Upper lobe of right lung (tissue), 1 donor: ENCODE measurements at places on chromosomes 1 and 21. TPM values are rescaled to one million over a fixed set of nuclear protein-coding genes. Genes with fewer than 3 reads are reported as not detected.

DNA sequence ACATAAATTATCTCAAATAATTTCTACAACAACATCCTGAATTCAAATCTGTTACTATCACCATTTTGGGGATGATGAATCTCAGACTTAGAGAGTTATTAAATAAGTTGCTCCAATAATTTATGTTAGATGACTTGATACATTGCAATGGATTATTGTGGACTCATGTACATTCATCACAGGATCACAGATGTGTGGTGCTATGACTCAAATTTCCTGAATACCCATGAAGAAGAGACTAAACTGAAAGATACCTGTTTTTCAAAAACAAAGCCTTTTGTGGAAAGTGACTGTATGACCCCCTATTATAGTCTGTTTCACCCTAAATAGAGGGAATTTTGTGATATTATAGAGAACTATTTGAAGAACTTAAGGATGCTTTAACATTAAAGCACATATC is 315.0 kb downstream of the PLA2G4A start:
- H3K36me3 ChIP-seq, result no peaks in the 10 kb centered on the region
- no peaks in the 10 kb centered on the region for H3K4me1 ChIP-seq
- no peak overlapping the region for H3K4me3 ChIP-seq
- H3K27me3 ChIP-seq, result no peaks in the 10 kb centered on the region
- no peak for DNase-seq

DNA sequence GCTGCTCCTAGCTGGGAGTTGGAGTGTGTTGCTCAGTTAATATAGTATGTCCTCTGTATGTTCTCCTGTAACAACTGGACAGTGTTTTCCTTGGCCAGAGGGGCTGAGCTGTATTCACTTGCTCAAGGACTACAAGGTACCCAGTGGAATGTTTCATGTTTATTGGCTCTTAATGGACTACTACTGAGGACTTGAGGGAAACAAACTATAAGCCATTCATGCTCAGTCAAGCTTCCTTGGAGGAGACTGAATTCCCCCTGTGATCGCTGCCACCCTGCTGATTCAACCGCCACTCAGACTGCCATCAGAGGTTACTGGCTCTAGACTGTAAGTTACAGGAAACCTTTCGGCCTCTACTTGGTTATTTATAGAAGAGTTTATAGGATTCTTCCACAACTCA is 166.6 kb downstream of the ZC3H11B start:
- no peak overlapping the region for H3K27ac ChIP-seq
- no peak overlapping the region for H3K4me3 ChIP-seq
- no peaks in the 10 kb centered on the region for H3K27me3 ChIP-seq
- DNase-seq, result no peak
- H3K36me3 ChIP-seq, result no peaks in the 10 kb centered on the region

- H3K36me3 ChIP-seq, result peaks cover 10% of the 10 kb centered on the region
- H3K4me3 ChIP-seq, result peak overlapping the region; percentile 79
- H3K27me3 ChIP-seq, result no peaks in the 10 kb centered on the region
- peaks cover 39% of the 10 kb centered on the region for H3K4me1 ChIP-seq
These were observed 1.1 kb upstream of the YBX1 start for GRCh38 chr1:42680921-42681683.

DNA sequence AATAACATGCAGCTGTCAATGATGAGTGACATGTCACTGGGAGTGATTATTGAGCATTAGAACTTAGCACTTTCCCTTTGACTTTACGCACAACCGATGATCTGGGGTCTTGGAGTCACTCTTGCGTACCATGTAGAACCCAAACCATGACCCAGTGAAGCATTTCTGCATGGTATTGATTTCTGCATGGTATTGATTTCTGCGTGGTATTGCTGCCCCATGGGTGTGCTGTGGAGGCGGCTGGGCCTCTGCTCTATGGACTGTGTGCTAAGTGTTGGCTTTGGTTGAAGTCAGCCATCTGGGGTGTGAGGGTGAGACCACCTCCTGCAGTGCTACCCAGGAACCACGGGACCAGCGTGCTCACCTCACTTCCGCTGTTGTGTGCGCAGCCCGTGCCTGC is 98.0 kb downstream of the ADARB1 start:
- H3K4me3 ChIP-seq, result no peak overlapping the region
- peaks cover 17% of the 10 kb centered on the region for H3K4me1 ChIP-seq
- H3K27ac ChIP-seq, result no peak overlapping the region
- H3K27me3 ChIP-seq, result no peaks in the 10 kb centered on the region
- DNase-seq, result no peak

GRCh38 chr1:163273766-163274441 is 47.9 kb upstream of the NUF2 start:
- no peaks in the 10 kb centered on the region for H3K27me3 ChIP-seq
- DNase-seq, result no peak
- H3K27ac ChIP-seq, result no peak overlapping the region
- H3K36me3 ChIP-seq, result no peaks in the 10 kb centered on the region
- no peak overlapping the region for H3K4me3 ChIP-seq

GRCh38 chr1:227899141-227899819 is 48.5 kb downstream of the WNT9A start:
- peak; percentile 51 for DNase-seq

The ORC1 gene
- 0.43 TPM for total RNA-seq

- no peak for DNase-seq
- no peaks in the 10 kb centered on the region for H3K27me3 ChIP-seq
- H3K4me3 ChIP-seq, result no peak overlapping the region
- H3K4me1 ChIP-seq, result peaks cover 21% of the 10 kb centered on the region
- H3K36me3 ChIP-seq, result no peaks in the 10 kb centered on the region
These were observed 46.5 kb upstream of the CNN3 start for GRCh38 chr1:94973309-94973922.

The HSPB7 gene
- 10.7 TPM for total RNA-seq

DNA sequence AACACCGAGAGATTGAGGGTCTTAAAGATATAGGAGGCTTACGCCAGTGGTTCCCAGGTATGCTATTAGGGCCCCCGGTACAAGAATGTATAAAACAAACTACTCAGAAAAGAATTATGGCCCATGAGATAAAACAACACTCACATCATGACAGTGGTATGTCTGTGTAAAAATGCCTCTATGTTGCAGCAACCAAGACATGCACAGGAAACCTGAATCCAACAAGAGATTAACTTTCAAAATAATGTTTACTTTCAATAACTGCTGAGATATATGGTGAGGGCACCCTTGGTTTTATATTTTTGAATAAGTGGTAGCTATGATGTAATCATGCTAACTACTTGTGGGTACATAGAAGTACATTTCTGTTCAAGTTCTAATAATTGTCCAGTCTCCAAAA is 74.9 kb downstream of the PUM1 start:
- no peaks in the 10 kb centered on the region for H3K27me3 ChIP-seq
- no peak for DNase-seq
- no peak overlapping the region for H3K27ac ChIP-seq
- H3K36me3 ChIP-seq, result peaks cover 46% of the 10 kb centered on the region
- no peak overlapping the region for H3K4me3 ChIP-seq
- H3K4me1 ChIP-seq, result no peaks in the 10 kb centered on the region

- H3K36me3 ChIP-seq, result no peaks in the 10 kb centered on the region
- no peak overlapping the region for H3K27ac ChIP-seq
- no peaks in the 10 kb centered on the region for H3K27me3 ChIP-seq
- no peak overlapping the region for H3K4me3 ChIP-seq
- H3K4me1 ChIP-seq, result peaks cover 3% of the 10 kb centered on the region
- no peak for DNase-seq
These were observed 54.6 kb downstream of the TENT5C start for GRCh38 chr1:117660271-117660965.

- H3K4me3 ChIP-seq, result no peak overlapping the region
- no peak overlapping the region for H3K27ac ChIP-seq
- DNase-seq, result no peak
- no peaks in the 10 kb centered on the region for H3K36me3 ChIP-seq
- no peaks in the 10 kb centered on the region for H3K4me1 ChIP-seq
These were observed 77.2 kb downstream of the KCNN3 start for GRCh38 chr1:154792899-154793298.

DNA sequence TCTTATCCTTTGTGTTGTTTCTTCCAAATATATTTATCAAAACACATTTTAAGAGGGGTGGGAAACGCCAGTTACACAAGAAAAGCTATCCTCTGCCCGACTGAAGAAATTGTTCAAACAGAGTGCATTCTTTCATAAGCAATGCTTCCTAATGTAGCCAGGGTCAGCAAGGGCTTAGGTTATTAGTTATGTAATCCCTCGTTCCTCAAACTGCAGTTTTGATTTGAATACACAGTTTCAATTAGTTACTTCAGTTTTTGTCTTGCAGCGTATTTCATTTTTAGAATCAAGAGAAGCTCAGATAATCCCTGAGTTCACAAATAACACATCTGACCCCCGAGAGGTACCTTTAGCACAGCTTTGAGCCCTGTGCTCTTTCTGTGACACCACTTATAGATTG is 141.7 kb upstream of the NRIP1 start:
- H3K4me1 ChIP-seq, result peaks cover 11% of the 10 kb centered on the region
- H3K36me3 ChIP-seq, result no peaks in the 10 kb centered on the region
- DNase-seq, result no peak
- H3K4me3 ChIP-seq, result no peak overlapping the region
- no peaks in the 10 kb centered on the region for H3K27me3 ChIP-seq
- H3K27ac ChIP-seq, result no peak overlapping the region

- DNase-seq, result peak; percentile 94
- peak overlapping the region; percentile 40 for H3K4me3 ChIP-seq
- H3K27ac ChIP-seq, result peak overlapping the region; percentile 84
- peaks cover 17% of the 10 kb centered on the region for H3K4me1 ChIP-seq
- H3K36me3 ChIP-seq, result no peaks in the 10 kb centered on the region
These were observed 390 bp upstream of the S100A9 start for GRCh38 chr1:153357076-153357852.

The ZYG11A gene
- not detected for total RNA-seq

The SH3BGR gene
- total RNA-seq, result 3.1 TPM

- peaks cover 5% of the 10 kb centered on the region for H3K36me3 ChIP-seq
- H3K4me3 ChIP-seq, result peak overlapping the region; percentile 62
- DNase-seq, result peak; percentile 69
- no peaks in the 10 kb centered on the region for H3K27me3 ChIP-seq
- no peaks in the 10 kb centered on the region for H3K4me1 ChIP-seq
- H3K27ac ChIP-seq, result peak overlapping the region; percentile 90
These were observed 913 bp upstream of the S1PR1 start for GRCh38 chr1:101235696-101236515.

- no peaks in the 10 kb centered on the region for H3K36me3 ChIP-seq
- H3K4me3 ChIP-seq, result no peak overlapping the region
- no peaks in the 10 kb centered on the region for H3K4me1 ChIP-seq
- no peaks in the 10 kb centered on the region for H3K27me3 ChIP-seq
- no peak overlapping the region for H3K27ac ChIP-seq
These were observed 649.5 kb upstream of the CAMK1G start for GRCh38 chr1:208933984-208934525.

The TPTE gene
- not detected for total RNA-seq

DNA sequence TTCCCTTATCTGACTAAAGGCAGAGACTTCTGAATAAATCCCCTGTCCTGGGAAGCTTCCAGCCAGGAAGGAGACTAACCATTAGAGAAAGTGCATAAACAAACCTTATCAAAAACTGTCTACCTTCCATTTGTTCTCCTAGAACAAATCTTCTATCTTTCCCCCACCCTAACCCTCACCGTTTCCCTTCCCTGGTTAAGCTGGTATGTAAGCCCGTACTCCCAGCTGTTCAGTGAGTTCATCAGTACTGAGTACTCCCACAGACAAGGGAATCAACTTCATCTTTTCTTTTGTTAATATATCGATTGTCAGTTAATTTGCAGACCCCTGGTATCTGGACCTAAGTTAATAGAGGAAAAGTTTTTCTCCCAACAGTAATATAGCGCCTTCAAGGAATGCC is 20.1 kb upstream of the COG2 start:
- H3K4me1 ChIP-seq, result peaks cover 3% of the 10 kb centered on the region
- H3K27ac ChIP-seq, result no peak overlapping the region
- no peak for DNase-seq
- no peaks in the 10 kb centered on the region for H3K27me3 ChIP-seq
- H3K36me3 ChIP-seq, result no peaks in the 10 kb centered on the region

DNA sequence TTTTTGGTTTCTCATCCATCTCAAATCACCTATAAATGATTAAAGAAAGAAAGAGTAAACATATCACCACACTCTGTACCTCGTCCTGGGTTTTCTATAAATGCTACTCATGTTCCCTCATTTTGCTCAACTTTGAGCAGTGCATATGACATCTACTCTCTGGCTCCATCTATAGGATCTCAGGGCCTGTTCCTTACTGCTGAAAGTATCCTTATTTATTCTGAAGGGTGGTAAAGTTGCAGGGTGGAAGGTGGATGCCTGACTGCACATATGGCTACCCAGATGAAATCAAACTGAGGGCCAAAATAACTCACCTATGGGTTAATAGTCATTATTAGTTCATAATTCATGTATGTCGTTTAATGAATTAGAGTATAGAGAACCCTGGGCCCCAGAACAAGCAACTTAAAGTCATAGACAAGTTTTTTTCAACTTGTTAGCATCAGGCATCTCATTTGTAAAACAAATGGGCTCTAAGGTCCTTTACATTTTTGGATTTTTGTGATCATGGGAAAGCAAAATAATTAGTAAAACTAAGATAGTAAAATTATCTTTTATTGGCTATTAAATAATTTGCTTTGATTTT is 46.5 kb downstream of the NCF2 start:
- H3K36me3 ChIP-seq, result peaks cover 91% of the 10 kb centered on the region
- H3K4me3 ChIP-seq, result no peak overlapping the region
- H3K4me1 ChIP-seq, result no peaks in the 10 kb centered on the region
- no peak for DNase-seq

DNA sequence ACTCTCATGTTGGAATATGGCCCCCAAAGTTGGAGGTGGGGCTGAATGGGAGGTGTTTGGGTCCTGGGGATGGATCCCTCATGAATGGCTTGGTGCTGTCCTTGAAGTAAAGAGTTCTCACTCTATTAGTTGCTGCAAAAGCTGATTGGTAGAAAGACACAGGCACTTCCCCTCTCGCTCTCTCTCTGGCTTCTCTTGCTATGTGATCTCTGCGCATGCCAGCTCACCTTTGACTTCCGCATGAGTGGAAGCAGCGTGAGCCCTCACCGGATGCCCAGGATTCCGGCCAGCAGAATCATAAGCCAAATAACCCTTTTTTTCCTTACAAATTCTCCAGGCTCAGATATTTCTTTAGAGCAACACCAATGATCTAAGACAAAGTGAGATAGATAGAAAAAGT is 20.9 kb upstream of the CCSAP start:
- H3K4me1 ChIP-seq, result no peaks in the 10 kb centered on the region
- no peak overlapping the region for H3K27ac ChIP-seq
- peaks cover 25% of the 10 kb centered on the region for H3K27me3 ChIP-seq
- no peak overlapping the region for H3K4me3 ChIP-seq
- H3K36me3 ChIP-seq, result no peaks in the 10 kb centered on the region

DNA sequence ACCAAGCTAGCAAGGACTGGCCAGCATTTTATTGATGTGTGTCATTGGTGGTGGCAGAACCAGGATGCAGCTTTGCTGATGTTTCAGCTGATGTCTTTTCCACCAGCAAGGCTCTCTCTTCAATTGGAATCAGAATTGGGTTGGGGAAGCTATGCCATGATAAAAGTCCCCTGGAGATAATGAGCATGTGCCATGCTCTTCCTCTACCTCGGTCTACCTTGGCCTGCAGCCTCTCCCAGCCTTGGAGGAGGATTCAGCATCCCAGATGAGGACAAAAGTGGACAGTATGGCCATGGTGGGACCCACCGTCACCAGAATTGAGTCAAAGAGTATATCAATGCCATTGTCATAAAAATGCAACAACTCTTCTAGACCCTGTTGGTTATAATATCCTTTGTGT is 8.6 kb downstream of the AVPR1B start:
- no peaks in the 10 kb centered on the region for H3K27me3 ChIP-seq
- H3K4me1 ChIP-seq, result peaks cover 3% of the 10 kb centered on the region
- DNase-seq, result no peak
- no peak overlapping the region for H3K27ac ChIP-seq
- H3K36me3 ChIP-seq, result no peaks in the 10 kb centered on the region
